ENCODE measurements at places on chromosomes 7 and 10.

GRCh38 chr10:2679646-2680045, 387.7 kb upstream of the PFKP start:
- no peak for DNase-seq

DNA sequence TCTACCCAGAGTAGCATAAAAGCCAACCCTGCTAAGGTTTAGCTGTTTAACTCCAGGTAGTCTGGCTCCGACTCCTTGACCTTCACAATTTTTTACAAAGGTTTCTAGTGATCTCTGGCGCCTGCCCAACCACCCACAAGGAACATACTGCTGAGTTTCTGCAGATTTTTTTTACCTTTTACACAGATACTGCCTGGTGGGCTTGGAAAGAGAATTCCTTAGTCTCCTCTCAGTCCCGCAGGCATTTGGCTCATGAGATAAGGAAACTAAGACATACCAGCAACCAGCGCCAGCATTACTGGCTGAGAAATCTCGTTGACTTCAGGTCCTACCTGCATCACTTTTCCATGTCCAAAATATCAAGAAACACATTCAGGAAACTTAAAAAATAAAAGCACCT, 51.1 kb upstream of the LYZL1 start:
- no peak for DNase-seq

DNA sequence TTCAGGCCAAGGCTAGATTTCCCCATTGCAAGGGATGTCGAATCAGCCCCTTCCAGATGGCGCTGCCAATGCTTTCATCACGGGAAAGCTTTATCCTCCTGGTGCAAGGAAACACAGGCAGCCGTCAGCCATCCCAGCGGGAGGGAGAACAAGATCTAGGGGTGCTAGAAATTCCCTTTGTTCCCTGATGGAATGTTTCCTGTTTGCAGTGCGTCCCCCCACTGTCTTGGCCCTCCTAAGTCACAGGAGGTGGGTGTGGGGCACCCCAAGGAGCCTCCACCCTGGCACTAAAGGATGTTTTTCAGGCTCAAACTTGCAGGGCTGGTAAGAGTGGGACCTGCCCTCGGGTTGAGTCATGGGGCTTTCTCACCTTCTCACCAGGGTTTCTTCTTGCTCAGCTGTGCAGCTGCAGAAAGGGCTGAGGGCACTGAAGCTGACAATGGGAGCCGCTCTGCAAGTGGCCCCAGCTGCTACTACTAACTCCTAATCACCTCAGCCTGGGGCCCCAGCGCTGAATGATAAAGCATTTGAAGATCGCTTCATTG, 103.6 kb downstream of the PRPF18 start:
- no peak for DNase-seq

DNA sequence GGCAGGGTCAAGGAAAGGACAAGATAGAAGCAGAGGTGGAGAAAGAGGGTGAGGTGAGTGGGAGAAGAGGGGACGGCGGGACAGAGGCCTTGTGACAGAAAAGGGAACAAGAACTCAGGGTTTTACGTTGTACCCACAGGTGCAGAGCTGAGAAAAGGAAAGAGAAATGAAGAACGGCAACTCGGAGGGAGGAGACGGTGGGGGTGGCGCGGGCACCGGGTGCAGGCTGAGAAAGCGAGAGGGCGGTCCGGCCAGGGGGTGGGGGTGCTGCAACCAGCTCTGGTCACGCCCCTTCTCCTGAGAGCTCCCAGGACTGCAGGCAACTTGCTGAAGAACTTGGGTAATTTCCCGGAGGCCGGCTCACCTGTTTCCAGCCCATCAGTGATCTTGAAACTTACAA, 65.3 kb downstream of the CARD11 start:
- DNase-seq, result peak; percentile 48

DNA sequence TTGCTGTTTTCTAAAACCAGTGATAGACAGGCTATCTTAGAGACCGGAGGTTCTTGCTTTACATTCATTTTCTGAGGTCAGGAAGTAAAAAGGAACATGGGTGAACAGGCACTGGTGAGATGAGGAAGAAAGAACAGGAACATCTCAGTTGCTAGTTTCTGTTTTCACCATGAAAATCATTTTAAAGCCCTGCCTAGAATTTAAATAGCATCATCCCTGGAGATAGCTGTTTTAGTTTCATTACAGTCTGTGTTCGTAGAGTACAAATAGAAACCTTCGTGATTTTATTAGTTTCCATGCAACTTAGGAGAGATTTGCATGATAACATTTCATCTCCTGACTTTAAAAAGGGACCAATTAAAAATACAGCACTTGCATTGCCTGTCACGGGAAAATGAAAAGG, 14.7 kb downstream of the KCNMA1 start:
- no peak for DNase-seq

- no peak for DNase-seq
Observed at GRCh38 chr7:114087653-114088469, 169.1 kb upstream of the PPP1R3A start.

DNA sequence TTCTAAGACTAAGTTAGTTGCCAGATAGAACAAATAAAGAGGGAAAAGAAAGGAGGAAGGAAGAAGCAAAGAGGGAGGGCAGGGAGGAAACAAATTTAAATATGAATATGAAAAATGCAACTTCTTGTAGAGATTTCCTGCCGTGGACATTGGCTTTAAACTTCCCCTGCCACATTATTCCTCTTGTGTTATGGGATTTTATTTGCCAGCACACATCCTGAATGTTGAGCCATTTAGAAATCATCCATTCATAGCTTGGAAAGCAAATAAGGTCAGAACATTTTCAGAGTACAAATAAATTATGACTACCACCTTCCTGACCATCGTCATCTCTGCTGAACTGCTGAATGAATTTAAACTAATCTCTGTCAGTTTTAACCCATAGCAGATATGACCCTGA, 911.9 kb upstream of the LRRN3 start:
- DNase-seq, result no peak

GRCh38 chr7:103504505-103505135, 58.6 kb upstream of the SLC26A5 start:
- no peak for DNase-seq

DNA sequence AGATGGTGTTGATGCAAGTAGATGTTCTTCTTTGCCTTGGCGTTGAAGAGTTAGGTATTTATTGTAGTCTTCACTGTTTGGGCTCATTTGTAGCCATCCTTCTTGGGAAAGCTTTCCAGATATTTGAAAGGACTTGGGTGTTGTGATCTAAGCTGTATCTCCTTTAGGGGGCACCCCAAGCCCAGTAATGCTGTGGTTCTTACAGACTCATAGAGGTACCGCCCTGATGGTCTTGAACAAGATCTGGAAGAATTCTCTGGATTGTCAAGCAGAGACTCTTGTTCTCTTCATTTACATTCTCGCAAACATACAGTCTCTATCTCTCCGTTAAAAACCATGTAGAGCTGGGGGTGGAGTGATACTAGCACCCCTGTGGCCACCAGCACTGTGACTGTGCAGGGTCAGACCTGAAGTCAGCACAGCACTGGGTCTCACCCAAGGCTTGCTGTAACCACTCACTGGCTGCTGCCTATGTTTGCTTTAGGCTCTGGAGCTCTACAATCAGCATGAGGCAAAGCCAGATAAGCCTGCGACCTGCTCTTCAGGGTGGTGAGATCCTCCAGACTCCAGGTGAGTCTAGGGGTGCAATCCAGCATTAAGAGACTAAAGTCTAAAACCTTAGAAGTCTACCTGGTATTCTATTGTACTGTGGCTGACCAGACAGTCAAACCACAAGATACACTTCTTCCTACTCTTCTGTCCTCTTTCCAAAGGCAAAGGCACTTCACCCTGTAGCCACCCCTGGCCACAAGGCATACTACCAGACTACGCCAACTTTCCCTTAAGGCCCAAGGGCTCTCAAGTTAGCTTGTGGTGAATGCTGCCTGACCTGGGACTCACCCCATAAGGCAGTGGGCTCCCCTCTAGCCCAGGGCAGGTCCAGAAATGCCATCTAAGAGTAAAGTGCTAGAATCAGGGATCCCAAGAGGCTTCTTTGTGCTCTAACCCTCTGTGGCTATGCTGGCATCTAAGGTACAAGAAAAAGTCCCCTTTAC, 209.7 kb upstream of the TMEM196 start:
- no peak for DNase-seq

- no peak for DNase-seq
Observed at GRCh38 chr7:20558963-20559716, 56.3 kb upstream of the ABCB5 start.

DNA sequence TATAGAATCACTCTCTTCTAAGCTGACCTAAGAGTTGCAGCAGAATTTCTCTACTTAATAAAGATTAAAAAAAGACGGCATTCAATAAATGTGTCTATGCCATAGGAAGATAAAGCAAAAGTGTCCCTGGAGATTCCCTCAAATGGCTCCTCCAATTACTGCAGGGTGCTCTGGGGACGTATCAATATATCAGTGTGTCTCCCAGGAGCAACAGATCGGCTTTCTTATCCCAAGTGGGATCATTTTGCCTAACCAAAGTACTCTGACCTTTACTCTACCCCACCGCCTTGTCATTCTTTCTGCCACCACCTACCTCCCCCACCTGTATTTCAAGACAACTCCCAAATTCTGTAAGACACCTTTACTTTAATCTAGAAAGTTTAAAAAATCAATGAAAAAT, 202.0 kb upstream of the SEMA3C start:
- DNase-seq, result no peak

DNA sequence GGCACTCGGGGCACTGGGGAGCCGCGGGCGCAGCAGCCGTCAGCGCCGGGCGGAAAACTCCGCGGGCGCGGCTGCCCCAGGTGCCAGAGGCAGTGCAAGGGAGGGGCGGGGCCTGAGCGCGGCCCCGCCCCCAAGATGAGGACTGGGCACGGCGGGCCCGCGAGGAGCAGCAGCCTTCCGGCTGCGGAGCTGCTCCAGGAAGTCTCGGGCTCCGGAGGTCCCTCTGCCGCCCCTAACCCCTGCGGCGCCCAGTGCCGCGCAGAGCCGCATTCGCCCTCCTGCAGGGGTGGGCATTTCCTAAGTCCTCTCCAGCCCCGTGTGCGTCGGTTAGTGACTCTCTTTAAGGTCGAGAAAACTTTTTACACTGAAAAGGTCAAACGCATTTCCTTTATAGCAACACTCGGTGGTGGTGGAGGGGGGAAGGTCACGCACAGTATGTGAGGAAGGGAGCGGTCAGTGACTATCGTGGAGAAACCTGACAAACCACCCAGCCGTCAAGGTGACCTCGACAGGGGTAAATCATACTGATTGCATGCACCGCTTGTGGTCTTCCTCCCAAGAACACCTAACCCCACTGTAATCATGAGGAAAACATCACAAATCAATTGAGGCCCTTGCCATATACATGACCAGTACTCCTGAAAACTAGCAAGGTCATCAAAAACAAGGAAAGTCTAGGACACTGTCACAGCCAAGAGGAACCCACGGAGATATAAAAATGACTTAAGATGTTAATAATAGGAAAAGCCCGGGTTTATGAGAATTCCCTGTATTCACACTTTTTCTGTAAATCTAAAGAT, at the start of gene ANXA11:
ANXA11 (minus strand) TSS at position 61 of the 800 bp plus-strand sequence. CDS start 32,676 bp downstream, outside the sequence.
- peak; percentile 76 for DNase-seq

- no peak for DNase-seq
Observed at GRCh38 chr7:32762925-32763293, 128.7 kb downstream of the KBTBD2 start.

DNA sequence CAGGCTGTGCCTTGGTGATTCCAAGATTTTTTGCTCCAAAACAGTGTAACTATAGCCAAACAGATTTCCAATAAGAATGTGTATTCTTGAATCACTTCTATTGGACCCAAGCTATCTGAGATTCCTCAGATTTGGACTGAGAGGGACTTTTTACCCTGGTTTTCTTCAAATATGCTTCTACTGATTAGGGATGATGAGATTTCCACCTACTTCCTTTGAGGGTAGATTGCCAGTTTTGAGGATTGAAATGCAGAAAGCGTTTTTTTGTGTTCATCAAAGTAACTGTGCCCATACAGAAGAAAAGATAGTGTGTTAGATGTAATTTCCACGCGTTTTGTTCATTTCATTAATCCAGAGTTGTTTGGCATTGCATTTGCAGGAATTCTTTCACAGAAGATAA, 144.9 kb downstream of the CPED1 start:
- DNase-seq, result no peak

- no peak for DNase-seq
Observed at GRCh38 chr10:79434821-79435251, 10.6 kb downstream of the ZCCHC24 start.

- no peak for DNase-seq
Observed at GRCh38 chr10:31467791-31468535, 148.9 kb downstream of the ZEB1 start.
